ENCODE measurements at places on chromosomes 7 and 10.

GRCh38 chr10:78470267-78471103 lies 436.8 kb downstream of the RPS24 start:
- DNase-seq = no peak

DNA sequence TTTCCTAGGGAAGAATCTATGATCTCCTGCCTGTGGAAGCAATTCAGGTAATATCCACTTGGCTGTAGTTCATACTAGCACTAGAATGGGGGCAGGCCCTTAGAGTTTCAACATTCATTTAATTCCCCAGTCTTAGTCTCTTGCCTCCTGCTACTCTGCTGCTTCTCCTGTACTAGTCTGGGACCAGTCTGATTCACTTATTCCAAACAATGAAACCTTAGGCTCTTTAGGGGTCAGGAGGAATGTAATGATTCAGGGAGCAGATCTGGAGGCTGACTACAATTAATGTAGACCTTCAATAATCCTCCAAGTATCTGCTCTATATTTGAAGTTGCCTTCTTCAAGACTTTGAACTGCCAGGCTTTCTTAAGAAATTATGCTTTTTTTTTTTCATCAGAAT lies 101.8 kb downstream of the GNAT3 start:
- DNase-seq = no peak

DNA sequence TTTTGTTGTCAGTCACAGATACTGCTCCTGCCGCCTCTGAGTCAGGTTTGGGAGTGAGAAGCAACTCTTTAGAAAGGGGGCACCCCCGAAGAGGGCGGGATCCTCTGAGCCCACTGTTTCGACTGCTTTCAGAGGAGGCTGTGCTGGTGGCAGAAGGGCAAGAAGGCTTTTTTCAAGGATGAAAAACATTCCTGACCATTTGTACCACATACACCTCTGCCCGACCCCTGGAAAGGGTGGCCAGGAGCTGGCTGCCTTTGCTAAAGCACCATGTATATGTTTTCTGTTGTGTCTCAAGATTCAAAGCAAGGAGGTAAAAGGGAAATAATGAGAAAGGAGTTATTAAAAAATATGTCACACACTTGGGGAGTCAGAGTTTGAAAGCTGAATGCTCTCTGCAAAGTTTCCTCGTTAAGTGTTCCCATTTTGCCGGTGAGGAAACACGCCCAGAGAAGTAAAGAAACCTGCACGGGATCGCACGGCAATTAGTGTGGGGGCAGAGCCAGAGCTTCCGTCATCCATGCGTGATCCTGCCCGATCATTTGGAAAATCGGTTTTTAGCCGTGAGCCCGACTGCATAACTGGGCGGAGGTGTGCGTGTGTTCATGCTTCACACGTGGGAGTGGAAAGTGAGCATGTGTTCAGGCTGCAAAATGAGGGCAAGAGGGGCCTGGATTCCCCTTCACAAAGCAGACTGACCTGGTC lies 163.2 kb downstream of the ADAM12 start:
- no peak for DNase-seq

DNA sequence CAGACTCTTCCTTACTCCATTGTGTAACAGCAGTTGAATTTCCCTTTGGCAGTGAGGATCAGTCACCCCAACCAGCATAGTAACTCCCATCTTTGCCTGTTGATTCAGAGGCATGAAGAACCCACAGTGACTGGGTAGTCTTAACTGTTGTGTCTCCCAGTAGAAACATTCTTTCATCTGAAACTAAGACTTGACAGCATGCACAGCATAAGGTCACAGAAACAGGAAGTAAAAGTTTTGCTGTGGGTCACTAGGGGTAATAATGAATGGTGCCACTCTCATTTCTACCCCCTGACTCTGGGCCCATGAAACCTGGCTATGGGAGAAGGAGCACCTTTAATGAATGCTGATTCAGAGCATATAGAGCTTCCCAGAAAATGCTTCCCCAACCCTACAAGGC lies 8.3 kb upstream of the FRMPD2 start:
- DNase-seq = no peak

GRCh38 chr7:32564542-32564941 lies 69.3 kb downstream of the AVL9 start:
- DNase-seq = no peak

- no peak for DNase-seq
These were observed 51.1 kb downstream of the PRF1 start for GRCh38 chr10:70551466-70551865.

- no peak for DNase-seq
These were observed 82.8 kb upstream of the FGFR2 start for GRCh38 chr10:121680879-121681655.

DNA sequence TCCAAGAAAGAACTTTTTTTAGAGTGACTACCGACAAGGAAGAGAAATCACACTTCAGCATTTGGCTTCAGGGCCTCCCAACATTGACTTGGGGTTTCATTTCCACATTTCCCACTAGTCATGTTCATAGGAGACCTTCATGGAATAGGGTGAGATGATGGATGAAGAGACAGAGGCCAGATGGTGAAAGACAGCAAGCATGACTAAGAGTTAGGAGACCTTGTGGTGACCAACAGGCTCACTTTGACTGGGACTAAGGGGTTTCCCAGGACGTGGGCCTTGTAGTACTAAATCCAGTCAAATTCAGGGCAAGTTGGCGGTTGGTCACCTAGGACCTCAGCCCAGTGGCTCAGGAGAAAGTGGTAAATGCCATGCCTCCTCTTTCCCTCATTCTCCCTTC lies 3.0 kb upstream of the GIMAP5 start:
- peak; percentile 65 for DNase-seq

GRCh38 chr7:117076426-117076943 lies 123.2 kb downstream of the ST7 start:
- no peak for DNase-seq

DNA sequence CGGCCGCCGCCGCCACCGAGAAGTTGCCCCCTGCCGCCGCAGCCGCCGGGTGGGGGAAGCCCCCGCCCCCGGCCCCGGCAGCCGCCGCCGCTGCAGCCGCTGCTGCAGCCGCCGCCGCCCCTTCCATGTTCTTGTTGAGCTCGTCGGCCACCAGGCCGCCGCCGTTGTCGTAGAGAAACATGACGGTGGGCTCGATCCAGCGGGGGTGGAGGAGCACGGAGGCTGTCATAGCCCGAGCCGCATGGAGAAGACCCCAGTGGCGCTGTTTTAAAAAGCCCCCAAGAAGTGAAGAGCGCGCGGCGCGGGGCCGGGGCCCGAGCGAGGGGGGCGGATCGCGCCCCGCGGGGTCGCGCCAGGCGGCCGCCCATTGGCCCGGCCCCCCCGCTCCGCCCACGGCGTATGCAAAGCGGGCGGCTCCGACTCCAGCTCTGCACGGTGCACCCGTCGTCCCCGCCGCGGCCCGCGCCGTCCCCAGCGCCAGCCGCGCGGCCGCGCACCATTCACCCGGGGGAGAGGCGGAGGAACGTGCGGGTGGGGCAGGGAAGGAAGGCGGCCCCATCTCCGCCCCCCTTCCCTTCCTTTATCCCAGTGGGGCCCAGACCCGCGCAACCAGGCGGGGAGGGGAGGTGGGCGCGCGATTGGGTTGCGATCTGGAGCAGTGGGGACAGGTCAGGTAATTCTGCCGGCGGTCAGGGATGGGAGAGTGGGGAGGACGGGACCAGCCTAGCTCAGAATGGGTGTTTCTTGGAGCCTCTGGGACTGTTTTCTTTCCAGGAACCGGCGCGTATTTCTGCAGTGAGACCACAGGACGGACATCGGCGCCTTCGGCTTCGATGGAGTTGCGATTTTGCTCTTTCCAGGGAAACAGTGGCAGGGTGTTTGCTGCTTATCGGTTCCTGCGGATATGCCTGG lies at the start of gene HOXA13:
HOXA13 (minus strand) TSS at position 243 of the 912 bp plus-strand sequence; CDS start at position 229, 14 bp downstream.
- no peak for DNase-seq

DNA sequence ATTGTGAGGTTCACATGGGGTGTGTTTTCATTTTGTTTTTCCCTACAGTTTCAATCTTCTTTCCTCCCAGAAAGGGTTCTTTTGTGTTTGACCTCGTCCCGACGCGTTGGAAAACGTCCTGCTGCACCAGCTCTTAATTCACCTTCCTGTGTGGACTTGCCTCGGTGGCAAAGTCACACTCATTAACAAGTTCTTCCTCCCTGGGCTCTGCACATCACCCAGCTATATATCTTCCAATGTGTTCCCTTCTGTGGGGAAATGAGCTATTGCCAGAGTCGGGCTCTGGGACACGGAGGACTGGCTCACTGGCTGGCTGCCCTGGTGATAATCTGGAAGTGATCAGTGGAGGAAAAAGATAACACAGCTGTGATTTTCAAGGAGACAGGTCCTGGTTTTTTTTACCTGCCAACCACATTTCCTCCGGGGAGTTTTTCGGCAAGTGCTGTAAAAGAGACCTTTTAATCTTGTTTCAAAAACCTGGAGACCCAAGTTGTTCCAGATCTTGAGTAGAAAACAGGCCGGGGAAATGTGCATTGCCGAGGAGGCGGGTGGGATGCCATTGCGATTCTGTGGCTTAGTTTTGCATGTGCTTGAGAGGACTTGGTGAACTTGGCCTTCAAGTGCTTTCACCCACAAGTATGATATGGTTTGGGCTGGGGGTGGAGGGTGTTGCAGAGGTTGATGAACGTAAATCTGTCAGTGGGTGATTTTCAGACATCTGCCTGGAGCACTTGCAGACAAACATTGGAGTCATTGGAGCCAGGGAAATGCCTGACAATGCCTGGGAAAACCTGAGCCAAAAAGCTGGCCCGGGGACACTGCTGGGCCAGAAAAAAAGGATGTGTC lies 96.5 kb upstream of the CREB5 start:
- DNase-seq = no peak

DNA sequence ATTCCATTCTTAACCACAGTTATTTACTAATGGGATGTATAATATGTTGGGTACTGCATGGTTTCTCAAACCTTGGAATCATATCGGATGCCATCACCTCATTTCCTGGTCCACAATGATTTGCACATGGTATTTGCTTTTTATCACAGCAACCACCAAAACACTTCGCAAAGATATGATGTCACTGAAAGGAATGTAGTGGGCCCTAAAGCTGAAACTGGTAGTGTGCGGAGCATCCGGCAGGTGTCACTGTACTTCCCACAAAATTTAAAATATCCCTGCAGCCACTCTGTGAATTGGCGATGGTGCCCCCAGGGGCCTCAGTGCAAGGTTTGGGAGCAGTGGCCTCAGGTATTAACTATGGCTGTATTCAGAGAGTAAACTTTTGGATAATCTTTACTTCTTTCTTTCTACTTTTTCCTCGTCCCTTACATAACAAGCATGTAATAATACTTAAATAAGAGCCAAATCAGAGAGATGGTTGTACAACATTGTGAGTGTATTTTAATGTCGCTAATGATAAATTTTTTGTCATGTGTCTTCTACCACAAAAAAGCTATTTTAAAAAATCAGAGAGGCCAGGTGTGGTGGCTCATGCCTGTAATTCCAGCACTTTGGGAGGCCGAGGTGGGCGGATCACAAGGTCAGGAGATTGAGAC lies 66.2 kb downstream of the FAM241B start:
- peak; percentile 35 for DNase-seq
